ENCODE measurements at places on chromosomes 7 and 10.

DNA sequence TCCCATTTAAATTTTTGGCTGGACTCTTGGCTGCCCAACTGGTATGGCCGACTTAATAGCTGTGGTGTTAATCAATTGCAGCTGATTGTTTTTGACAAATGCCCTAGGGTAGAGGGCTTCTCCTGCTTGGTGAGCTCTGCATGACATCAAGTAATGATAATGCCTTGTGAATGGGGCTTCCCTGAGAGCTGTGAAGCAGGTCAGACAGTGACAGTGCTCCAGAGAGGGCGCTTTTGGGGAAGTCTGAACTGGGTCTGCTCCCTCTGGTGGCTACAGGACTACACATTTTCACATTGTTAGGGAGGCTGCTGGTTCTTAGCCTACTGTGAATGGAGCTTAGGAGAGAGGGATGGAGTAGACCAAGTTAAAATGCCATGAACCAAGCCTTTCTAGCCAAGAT, 98.8 kb downstream of the SDK1 start:
- no peak for DNase-seq

DNA sequence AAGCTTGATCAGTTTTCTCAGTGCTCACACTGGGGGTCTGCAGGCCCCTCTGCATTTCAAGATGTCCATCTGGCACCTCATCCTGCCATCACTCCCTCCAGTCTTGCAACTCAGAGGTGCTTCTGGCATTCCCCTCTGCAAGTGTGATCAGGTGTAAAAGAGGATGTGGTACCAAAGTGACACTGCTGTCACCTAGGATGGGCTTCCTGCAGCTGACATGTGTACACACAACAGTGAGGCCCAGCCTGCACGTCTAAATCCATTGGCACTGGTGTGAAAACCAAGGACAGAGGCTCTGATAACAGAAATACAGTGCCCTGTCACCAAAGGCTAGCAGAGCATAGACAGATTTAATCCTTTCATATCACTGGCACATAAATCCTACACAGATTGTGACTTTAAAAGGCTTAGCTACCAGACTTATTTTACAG, 162.5 kb upstream of the CELF2 start:
- no peak for DNase-seq

DNA sequence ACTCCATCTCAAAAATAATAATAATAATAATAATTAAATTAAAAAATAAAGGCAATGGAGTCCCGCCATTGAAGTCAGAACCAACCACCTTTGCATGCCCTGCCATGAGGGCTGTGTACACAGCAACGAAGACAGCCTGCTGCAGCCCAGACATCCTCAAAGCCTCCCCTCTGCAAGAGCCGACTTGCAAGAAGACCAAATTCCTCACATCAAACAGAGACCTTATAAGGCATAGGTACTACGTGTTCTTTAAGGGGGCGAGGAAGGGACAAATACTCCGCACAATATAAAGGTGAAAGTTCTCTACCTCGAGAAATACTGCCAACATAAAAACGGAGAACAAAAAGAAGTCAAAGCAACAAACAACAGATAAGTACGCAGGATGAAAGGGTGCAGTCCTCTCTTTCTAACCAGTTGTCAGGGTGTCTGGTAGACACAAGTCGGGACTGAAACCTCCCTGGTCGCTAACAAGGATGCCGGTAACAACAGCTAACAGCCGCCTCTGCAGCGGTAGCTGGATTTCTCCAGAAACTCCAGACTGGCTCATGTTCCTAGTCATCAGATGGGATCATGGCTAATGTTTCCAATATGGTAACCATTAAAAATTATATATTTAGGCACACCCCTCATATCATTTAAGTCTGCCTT, 23.6 kb downstream of the FGFR2 start:
- no peak for DNase-seq

DNA sequence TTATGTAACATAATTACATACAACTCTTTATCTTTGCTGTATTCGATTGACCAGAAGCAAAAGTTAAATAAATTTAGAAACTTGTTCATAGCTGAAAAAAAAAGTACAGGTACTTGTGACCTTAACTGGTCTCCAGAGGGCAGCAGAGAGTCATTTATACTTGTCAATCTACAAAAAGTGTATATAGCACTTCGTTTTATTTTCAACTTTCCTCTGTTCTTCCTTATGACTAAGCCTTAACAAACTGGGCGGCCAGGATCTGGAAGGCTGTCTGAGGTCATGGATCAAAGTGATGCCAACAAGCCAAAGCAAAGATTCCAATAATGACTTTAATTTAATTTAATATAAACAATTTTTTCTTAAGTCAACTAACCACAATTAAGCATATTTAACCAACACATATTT, 29.8 kb downstream of the C10orf67 start:
- DNase-seq = no peak

- DNase-seq = no peak
Measured at GRCh38 chr10:121532292-121532864, 65.9 kb downstream of the FGFR2 start.
